ENCODE measurements at places on chromosomes 16 and 17.

DNA sequence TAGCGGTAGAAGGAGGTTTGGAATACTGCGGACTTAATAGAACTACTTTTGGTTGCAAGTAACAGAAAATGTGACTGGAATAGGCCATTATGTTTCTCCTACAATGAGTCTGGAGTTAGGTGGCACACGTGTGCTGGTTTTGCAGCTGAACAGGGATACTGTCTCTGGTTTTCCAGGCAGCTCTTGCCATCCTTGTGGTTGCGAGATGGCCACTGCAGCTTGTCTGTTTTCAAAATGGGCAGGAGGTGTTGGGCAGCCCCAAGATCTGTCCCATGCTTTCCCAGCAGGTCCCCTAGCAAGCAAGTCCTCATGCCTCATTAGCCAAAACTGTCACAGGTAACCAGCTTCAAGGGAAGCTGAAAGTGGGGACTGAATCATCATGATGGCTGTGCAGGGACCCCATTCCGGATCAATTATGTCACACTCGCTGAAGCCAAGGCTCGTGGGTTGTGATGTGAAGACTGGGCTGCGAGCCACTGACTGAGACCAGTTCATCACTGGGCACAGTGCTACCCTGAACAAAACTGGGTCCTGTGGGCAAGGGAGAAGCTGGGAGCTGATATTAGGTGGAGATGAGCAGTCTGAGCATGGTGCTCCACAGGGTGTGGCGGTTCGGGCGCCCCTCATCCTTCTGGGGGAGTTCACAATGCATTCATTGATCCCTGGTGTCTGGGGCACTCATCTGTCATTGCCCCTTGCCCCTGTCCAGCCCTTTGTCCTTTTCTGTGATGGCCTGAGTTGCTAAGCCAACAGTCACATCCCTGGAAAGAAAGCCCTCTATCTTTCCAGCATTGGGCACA lies 82.1 kb downstream of the KSR1 start:
- DNase-seq, result no peak

- no peak for DNase-seq
These were observed 4.2 kb upstream of the RPH3AL start for GRCh38 chr17:356671-357434.

GRCh38 chr16:21260870-21261791 lies 17.0 kb downstream of the CRYM start:
- DNase-seq, result no peak

- no peak for DNase-seq
These were observed 176.4 kb downstream of the SHISA9 start for GRCh38 chr16:13077816-13078215.

- DNase-seq, result no peak
These were observed 37.9 kb downstream of the GTF3C1 start for GRCh38 chr16:27511657-27512448.

GRCh38 chr16:2752850-2753732 lies 653 bp downstream of the SRRM2 start:
- peak; percentile 21 for DNase-seq

- no peak for DNase-seq
These were observed 106.3 kb upstream of the ZFHX3 start for GRCh38 chr16:73154063-73154870.

DNA sequence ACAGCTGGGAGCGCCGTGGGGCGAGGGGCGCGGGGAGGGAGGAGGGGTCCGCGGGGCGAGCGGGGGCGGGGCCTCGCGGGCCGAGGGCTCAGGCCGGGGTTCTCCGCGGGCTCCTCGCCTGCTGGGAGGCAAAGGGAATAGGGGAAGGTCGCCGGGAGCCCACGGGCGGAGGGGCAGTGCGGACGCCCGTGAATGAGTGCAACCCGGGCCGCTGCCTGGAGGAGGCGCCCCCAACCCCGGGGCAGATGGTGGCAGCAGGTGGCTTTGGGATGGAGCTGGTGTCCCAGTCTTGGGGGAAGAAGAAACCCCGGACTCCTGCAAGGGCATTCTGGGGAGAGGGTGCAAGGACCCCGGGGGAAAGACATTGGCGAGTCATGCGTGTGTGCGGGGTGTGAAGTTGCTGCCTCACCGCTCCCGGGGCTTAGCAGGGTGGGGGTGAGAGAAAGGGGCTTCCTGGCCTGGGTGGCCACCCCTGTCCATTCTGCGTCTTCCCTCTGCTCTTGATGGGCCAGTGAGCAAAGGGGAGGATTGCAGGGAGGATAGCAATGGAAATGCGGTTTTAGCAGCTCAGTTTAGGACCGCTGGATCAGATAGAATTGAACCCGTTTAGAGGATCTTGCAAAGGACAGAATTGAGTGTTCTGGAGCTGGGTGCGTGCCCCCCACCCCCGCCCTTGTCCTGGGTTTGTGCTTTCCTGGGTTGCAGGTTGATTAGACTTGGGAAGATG lies 526 bp downstream of the KIAA0513 start:
- no peak for DNase-seq

GRCh38 chr16:609984-610383 lies 20.1 kb downstream of the RAB40C start:
- no peak for DNase-seq

DNA sequence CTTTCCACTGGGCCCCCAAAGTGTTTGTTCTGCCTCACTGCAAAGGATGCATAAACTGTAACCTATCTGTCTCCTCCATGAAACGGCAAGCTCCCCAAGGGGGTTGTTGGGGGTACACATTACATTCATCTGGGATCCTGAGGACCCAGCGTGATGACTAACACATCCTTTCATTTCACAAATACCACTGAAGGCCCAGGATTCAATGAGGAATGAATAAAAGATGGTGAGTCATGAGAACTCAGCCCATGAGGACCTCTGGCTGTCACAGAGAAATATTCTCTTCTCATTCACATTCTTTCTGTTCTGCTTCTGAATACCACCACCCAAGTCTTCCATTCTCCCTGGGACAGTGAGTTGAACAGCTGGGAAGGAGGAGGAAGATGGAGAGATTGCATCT lies 149.8 kb downstream of the RBFOX3 start:
- no peak for DNase-seq

DNA sequence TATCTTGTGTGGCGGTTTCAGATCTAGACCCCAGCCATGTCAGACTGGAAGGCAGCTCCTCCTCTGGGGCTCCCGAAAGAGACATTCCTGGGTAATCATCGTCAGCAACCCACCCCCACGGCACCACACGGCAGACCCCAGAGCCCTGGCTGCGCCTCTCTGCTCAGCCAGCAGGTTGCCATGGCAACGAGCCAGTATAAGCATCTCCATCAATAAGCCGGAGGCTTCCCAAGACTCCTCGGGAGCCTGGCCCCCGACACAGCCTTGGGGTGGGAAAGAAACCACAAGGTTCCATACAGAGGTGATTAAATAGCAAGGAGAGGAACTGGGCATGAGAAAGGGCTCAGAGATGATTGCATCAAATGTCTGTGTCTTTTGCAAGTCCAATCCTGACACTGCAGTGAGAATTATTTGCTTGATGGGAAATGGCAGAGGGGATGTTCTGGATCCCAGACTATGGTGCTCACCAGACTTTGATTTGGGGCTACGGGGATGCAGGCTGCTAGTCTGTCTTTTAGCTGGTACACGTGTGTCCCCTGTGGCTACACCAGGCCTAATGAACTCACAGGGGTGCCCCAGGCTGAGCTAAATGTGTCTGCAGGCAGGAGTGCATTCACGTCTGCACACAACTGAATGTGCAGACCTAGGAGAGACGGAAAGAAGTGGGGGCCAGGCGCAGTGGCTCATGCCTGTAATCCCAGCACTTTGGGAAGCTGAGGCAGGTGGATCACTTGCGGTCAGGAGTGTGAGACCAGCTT lies 320.5 kb upstream of the TNRC6C start:
- DNase-seq, result no peak

DNA sequence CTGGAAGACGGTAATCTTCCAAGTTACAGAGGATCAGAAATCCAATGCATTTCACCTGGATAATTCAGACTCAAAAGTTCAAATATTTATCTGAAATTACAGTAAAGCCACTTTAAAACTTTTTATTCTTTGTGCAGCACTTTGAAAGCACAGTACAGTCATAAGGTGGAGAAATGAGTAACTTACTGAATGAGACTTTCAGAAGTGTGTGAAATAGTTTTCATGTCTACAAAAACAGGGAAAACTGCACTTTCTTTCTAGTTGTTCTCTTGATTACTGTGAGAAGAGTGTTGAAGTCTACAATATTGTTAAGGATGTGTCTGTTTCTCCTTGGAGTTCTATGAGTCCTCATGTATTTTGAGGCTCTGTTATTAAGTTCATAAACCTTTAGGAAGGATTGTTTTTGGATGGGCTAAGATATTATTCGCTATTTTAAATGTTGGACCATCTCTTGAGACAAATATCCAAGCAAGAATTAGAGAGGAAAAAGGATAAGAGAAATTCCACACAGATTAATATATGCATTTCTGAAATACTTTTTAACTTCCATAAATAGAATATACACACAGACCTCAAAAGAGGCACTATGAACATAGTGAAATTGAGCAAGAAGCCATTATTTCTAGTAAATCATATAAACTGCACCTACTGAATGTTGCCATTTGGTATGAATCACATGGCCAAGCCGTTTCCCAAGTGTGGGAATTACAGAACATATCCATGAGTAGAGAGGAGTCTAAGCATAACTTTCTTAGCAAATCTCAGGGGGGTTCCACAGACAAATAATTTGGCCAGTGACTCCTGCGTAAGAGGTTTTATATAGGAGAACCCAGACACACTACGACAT lies 83.6 kb upstream of the PLEKHM1 start:
- no peak for DNase-seq

- DNase-seq, result no peak
These were observed 53.0 kb downstream of the GPRC5B start for GRCh38 chr16:19831678-19832077.

GRCh38 chr17:49224198-49224996 lies 6.2 kb downstream of the PHOSPHO1 start:
- DNase-seq, result no peak

- DNase-seq, result no peak
These were observed 95.0 kb downstream of the ADCY9 start for GRCh38 chr16:4021070-4021779.

DNA sequence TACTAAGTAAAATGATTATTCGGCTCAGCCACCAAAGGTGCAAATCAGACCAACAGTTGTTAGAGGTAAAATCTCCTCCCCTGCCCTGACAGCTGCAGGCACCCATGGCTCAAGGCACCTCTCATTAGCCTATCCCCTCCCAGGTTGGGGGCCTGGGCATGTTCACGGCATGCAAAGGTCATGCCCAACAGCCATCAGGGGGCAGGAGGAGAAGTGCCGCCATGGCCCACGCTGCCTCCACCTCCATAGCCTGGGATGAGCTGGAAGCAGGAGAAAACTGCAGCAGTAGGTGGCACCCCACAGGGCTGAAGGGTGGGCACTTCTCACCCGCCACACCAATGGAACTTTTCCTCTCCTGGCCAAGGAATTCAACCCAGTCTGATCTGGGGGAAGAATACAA lies 146.4 kb upstream of the COX10 start:
- no peak for DNase-seq

- DNase-seq, result no peak
These were observed 655 bp downstream of the ATXN1L start for GRCh38 chr16:71846431-71846830.

DNA sequence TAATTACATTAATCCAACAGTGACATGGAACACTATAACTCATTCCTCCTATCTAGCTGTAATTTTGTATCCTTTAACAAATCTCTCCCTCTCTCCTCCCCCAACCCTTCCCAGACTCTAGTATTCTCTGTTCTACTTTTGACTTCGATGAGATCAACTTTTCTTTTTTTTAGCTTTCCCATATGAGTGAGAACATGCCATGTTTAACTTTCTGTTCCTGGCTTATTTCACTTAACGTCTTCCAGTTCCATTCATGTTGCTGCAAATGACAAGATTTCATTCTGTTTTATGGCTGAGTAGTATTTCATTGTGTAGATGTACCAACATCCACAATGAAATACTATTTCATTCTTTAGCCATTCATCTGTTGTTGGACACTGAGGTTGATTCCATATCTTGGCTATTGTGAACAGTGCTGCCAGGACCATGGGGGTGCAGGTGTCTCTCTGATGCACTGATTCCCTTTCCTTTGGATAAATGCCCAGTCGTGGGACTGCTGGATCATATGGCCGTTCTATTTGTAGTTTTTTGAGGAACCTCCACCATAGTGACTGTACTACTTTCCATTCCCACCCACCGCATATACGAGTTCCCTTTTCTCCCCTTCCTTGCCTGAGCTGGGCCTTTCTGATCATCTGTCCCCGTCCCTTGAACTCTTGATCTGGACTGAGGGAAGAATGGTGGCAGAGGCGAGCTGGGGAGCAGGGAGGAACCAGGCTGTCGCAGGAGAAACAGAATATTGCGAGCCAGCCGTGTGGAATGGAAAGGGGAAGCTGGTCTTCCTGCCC lies 7.7 kb upstream of the CEP295NL start:
- DNase-seq, result no peak

DNA sequence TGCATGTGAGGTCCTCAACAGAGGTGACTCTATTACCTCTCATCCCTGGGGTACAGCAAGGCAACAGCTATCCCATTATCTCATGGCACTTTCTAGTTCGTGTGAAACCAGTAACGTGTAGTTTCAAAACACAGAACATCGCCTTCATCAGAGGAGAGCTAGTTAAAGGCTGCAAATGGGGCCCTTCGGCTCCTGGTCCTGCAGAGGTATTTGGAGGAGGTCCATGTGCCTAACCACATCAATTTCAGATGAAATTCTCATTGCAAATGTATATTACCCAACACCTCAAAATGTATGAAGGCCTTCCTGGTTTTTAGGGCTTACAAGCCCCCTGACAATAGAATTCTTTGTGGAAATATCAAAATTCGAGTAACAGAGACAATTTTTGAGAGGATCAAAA lies 95.7 kb upstream of the PSMD7 start:
- no peak for DNase-seq

DNA sequence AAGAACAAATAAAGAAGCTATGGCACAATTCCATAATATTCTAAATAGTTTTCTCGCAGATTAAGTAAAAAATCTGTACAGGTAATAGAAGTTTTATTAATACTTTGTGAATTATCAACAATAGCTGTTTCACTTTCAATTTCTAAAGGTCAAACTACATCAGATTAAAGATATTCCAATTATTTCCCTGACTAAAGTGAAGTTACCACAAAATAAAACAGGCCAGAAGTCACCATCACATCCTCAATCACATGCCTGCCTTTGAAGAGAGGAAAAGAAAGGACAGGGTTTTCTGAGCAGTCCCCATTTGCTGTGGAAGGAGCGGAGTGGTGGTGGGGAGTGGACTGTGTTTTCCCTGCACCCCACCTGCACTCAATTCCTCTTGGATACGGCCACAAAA lies 11.1 kb downstream of the ITFG1 start:
- no peak for DNase-seq

- no peak for DNase-seq
These were observed 574.1 kb upstream of the CDH8 start for GRCh38 chr16:62610291-62610690.

DNA sequence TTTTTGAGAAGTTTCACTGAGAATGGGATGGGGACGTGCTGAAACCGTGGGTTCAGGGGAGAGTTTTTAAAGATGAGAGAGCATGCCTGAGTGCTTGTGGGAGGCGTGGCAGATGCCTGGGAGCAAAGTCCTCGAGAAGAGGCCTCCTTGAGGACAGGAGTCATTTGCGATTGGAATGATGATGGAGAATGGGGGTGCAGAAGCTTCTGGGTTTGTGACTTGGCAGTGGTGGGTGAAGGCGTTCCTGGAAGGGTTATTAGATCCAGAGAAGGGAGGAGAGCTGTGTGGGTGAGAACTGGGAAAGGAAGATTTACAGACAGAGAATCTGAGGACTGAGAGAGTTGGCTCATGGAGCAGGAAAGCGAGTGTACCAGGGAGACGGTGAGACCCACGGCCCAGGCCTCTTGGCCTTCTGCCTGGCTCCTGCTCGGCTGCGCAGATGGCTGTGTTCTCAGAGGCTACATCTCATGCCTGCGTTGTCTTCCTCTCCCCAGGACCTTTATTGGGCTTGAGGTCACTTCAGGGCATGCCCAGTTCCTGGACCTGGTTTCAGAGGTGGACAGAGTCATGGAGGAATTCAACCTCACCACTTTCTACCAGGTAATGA lies 8.6 kb upstream of the MMP15 start:
- no peak for DNase-seq
